Fibroblast of lung (primary cell): ENCODE measurements at places on chromosomes 1 and 21. TPM values are rescaled to one million over a fixed set of nuclear protein-coding genes. Genes with fewer than 3 reads are reported as not detected.
A peak's percentile ranks its signal among the peaks of the same experiment; 100 is the strongest.

- peak; percentile 45 for DNase-seq
Observed at GRCh38 chr1:118948846-118949245, 39.3 kb downstream of the TBX15 start.

- no peak for DNase-seq
Observed at GRCh38 chr1:152002960-152003359, 9.3 kb upstream of the S100A10 start.

DNA sequence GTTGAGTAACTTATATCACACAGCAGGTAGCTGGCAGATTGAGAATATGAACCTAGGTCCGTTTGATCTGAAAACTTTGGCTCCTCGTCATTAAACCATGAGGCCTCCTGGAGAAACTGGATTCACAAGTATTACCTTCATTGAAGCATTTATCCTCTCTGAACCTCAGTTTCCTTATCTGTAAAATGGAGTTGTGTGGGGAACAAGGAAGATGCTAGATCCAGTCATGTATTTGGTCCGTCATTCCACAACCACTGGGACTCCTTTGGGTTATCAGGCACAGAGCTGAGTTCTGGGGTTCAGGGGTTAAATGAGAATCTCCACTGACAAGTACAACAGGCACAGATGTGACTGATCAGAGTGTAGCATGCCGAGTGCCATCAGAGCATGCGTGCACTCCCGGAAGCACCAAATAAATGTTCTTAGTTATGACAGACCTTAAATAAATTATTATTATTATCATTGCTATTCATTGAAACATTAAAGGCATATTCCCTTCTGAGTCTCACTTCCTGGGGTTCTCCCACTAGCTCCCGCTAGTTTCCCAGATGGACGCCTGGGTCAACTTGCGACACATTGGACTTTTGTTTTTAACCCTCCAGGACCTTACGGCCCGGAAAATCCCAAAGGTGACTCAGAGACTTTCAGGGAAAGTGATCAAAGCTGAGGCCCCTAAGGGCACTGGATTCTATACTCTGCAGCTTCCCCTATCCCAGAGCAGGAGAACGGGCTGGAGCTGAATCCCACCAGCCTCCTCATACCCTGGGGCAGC, 130.6 kb downstream of the PLPP3 start:
- DNase-seq, result no peak

DNA sequence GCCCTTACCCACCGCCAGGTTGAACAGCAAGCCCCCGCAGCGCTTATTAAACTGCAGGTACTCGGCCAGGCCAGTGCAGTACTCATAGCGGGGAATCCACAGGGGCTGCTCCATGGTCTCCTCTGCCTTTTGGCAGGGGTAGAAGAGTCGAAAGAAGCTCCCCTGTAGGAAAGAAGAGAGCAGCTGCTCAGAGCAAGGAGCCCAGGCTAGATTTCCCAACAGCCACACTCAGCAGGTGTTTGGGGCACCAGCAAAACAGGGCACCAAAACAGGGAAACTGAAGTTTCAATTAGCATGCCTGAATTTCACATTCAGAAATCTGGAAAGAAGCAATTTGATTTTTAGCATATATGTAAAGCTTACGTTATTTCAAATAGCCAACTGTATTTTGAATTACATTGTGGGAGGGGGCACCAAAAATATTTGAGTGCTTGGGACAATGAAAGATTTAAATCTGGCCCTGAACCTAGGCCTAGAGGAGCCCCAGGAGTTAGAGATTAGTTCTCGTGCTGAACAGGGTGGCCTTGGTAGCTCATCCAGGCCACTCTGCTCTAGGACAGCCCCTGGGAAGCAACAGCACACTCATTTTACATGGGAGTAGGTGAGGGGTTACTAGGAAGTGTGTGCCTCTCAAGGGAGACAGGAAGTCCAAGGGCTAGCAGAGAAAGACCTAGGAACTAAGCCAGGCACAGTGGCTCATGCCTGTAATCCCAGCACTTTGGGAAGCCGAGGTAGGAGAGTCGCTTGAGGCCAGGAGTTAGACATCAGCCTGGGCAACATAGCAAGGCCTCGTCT, 8.2 kb downstream of the PAFAH2 start:
- no peak for DNase-seq

- peak; percentile 28 for DNase-seq
Observed at GRCh38 chr1:66240491-66241484, 293.2 kb upstream of the SGIP1 start.

GRCh38 chr1:152786077-152786476, at the start of gene LCE1E:
LCE1E (plus strand) TSS chr1:152786257; CDS start chr1:152787300, 1,043 bp downstream.
- no peak for DNase-seq

- peak; percentile 9 for DNase-seq
Observed at GRCh38 chr1:51268634-51269033, 32.6 kb downstream of the RNF11 start.

DNA sequence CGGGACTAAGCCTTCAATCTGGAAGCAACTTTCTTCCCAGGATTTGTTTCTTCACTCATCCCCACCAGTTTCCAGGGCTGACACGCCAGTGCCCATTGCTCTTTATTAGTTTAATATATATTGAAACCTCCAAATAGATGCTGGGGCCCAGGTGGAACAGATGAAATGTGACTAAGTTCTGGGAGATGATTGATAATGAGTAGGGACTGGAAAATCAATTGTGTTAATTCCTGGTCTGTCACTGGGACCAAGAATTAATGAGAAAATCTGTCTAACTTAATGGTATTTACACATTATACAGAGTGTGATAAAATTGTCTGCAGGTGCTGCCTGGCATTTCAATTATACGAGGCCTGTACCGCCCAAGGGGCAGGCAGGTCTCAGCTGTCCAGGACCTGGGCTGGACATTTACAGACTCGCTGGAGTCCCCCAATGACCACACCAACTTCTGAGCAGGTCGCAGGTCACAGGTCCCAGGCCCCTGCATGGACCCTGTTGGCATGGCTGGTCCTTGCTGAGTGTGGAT, 35.8 kb downstream of the UBIAD1 start:
- no peak for DNase-seq

DNA sequence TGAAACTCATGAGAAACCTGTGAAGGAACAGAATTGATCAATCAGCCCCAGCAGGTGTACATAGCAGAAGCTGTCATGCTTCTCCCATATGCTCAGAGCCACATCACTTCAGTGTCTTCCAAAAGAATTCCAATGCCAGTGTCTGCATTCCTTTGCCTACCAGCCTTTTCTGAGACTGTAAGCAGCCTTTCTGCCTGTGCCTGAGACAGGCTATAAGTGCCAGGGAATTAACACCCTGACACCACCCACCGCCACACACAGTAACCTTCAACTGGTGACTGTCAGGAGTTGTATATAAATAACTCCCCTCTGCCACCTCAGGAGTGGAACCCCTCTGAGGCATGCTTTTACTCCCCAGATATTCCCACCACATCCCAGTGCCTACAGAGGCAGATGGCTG, 38.1 kb upstream of the SLAMF9 start:
- DNase-seq, result no peak

GRCh38 chr1:224675590-224675989, 59.5 kb downstream of the CNIH3 start:
- DNase-seq, result no peak

- no peak for DNase-seq
Observed at GRCh38 chr1:174158767-174159251, 511 bp upstream of the RABGAP1L start.

DNA sequence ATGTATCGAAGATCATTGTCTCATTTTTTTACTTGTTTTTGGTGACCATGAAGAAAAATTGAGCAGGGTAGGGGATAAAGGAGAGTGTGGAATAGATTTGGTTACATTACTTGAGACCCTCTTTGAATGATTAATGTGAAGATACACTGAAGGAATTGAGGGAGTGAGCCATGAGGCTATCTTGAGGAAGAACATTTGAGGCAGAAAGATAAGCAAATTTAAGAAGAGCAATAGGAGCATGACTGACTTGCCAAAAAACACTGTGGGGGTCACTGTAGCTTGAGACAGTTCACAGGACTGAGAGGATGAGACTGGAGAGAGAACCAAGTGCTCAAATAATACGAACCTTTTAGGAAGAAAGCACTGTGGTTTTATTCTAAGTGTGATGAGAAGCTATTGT, 43.1 kb upstream of the PTPRC start:
- DNase-seq, result no peak

DNA sequence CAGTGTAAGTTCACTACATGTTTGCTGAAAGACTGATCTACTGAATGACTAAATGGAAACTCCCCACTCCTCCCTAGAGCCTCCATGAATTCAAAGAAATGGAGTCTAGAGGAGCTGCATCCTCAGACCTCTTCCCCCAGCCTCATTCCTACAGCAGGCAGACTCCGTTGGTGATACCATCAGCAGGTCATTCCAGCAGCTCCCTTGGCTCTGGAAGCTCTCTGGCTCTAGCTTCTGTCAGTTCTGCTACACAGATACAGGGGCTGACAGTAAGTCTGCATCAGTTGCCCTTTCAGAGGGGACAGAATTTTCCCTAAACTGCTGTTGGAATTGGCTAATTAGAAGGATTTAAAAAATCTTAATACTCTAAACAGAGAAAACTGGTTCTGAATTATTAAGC, 31.7 kb upstream of the DMRTA2 start:
- no peak for DNase-seq

DNA sequence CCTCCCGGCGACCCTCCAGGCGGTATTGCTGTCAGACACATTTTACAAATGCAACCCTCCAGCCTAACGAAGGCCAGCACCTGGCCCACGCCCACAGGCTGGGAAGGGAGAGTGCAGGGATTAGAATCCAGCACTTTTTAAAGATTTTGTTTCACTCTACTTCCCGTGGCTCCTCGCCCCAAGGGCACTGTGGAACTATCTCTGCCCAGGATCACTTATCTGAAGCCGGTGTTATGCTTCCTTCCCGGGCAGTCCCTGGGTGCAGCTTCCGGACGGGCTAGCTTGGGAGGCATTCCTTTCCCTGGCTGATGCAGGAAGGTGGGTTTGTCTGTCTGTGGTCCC, 35.8 kb downstream of the CCN1 start:
- no peak for DNase-seq

- no peak for DNase-seq
Observed at GRCh38 chr1:227741166-227741870, 6.1 kb downstream of the SNAP47 start.

DNA sequence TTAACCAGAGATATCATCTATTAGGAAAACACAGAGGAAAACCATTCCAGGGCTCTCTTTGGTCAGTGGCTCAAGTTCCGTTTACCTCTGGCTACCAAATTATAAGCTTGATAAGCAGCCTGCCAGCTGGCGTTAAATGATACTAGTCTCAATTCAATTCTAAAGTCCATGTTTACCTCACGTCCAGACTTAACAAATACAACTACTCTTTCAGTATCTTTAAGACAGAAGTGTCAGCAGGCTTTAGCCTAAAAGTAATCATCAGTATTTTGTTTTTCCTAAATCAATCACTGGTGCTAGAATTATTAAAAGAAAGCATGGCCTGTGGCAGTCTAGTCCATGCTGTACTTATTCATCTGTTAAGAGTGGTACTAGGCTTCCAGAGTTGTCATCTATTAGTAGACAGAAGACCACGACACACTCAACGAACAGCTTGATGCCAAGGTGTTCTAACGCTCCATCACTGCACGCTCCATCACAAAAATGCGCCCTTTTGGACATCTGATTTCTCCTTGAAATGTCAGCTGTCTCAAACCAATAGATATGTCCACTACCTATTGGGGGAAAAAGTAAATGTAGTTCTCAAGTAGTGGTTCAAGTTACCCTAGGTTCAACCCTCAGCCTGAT, 1.5 kb downstream of the IVNS1ABP start:
- peak; percentile 23 for DNase-seq

DNA sequence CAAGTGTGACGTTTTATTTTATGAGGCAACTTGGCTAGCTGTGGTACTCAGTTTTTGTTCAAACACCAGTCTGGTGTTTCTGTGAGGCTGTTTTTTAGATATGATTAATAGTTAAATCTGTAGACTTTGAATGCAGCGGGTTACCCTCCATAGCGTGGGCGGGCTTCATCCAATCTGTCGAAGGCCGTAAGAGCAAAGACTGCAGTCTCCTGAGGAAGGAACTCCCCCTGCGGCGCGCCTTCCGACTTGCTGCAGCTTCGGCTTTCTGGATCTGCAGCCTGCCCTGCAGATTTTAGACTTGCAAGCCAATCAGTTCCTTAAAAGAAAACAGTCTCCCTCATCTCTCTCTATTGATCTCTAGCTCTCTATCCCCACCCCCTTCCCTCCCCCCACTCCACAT, 4.2 kb upstream of the ZNF496 start:
- DNase-seq, result no peak

DNA sequence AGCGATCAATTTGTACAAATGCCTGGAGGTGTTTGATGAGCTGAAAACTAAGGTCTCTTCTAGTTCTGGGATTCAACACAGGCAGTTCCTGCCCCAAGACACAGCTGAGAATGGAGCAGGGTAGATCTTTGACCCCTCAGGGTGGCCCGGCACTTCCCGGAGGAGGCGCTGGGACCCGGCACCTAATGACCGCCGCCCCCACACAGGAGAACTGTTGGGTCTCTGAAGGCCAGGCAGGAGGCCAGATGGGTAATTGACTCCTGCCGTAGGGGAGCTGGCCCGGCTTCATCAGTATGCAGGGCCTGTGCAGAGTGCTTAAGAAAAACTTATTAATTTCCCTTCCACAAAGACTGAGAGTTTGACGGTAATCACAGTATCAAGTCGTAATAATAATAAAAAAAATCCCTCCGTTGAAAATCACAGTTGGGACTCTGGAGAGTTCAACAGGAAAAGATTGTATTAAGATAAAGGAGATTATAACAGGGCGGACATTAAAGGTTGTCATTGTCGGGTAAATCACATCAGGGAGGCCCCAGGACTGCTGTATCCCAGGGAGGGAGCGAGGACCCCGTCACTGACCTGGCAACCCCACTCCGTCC, 51.7 kb downstream of the UBIAD1 start:
- DNase-seq, result no peak

- no peak for DNase-seq
Observed at GRCh38 chr1:206651958-206652890, 16.9 kb downstream of the DYRK3 start.

DNA sequence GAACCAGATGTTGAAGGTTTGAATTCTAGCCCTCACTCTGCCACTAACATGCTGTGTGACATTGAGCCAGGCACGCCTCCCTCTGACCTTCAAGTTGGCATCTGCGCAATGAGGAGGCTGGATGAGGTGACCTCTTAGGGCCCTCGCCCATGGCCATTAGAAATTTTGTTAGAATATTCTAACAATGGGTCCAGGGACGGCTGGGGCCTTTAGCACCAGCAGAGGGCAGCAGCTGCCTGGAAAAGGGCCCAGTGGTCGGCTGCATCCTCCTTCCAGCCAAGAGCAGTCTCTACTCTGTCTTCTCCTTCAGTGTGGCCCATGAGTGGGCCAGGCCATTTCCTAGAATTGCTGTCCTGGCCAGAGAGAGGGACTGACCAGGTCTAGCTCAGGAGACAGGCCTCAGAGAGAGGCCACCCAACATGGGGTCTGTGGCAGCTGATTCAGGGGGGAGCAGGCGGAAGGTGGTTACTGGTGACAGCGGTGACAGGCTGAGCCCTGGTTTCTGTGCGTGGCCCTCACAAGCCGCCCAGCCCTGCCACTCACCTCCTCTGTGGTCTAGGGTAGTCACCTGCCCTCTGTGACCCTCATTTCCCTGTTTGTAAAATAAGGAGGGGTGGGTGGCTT, 101.3 kb upstream of the ACTL8 start:
- DNase-seq, result peak; percentile 50

The TDRD5 gene
- not detected in 2 replicates for total RNA-seq

The COL16A1 gene
- total RNA-seq, result 80.3 and 150 TPM in 2 replicates

The SLC26A9 gene
- not detected in 2 replicates for total RNA-seq

The USH2A gene
- under 0.01 TPM in 2 replicates for total RNA-seq

The PIGM gene
- total RNA-seq, result 4.1 and 4.5 TPM in 2 replicates

The NGF gene
- 4.0 and 8.5 TPM in 2 replicates for total RNA-seq

The ASCL5 gene
- total RNA-seq, result under 0.01 TPM in 1 of 2 replicates, not detected in the other

The S100A14 gene
- total RNA-seq, result 0.26 and 0.33 TPM in 2 replicates

The GPR137B gene
- 12.9 and 13.6 TPM in 2 replicates for total RNA-seq
